ENCODE measurements at places on chromosomes 1 and 21. TPM values are rescaled to one million over a fixed set of nuclear protein-coding genes. Genes with fewer than 3 reads are reported as not detected.

The ZNF683 gene
- not detected for total RNA-seq

The POLR3C gene
- total RNA-seq: 26.6 TPM

The HCN3 gene
- total RNA-seq: 3.3 TPM

- no peak for DNase-seq
These were observed 187.7 kb upstream of the SGIP1 start for GRCh38 chr1:66346057-66346795.

- no peak for DNase-seq
These were observed 84.4 kb upstream of the CXADR start for GRCh38 chr21:17428484-17428869.

- no peak for DNase-seq
These were observed 1.3 kb downstream of the TOR1AIP2 start for GRCh38 chr1:179876300-179876715.

The OR2T33 gene
- total RNA-seq: not detected

DNA sequence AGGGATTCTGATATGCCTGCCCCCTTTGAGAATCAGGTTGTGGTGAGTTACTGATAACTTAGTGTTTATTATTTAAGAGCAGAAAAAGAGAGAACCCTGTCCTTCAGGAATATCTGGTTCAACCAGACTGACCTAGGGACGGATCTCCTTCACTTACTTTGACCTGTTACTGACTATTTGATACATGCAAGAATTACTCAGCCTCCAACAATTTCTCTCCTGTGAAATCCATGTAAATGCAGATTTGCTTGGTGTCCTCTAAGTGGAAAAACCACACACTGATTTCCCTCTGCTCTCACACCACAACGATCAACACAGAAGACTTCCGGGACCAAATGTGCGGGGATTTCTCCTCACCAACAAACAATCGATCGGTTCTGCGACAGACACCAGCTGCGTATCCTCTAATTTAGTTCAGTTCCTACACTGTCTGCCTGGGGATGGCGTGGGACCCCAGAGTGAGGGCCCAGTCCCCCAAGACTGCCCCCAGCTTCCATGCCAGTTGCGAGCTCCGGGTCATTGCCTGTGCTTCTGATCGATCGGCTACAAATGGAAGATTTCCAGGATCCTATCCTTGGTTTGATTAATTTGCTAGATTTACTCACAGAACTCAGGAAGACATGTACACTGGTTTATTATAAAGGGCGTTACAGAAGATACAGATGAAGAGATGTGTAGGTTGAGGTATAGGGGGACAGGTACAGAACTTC lies 51.7 kb downstream of the BACE2 start:
- no peak for DNase-seq

DNA sequence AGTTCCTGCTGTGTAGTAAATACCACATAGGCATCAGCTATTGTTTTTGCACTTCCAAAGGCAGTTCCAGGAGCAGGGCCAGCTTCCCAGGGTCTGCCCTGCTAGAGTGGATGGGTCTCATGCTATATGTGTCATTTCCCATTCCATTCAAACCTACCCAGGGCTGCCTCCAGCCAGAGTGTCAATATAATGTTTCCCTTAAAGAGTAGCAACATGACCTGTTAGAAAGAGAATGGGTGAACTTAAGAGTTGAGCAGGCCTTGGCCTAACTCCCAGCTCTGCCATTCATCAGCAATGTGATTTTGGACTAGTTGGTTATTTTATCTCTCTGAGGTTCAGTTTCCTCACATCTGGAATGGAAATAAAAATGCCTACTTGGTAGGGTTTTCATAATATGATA lies 44.9 kb downstream of the RAB3B start:
- DNase-seq: no peak

Data from mesenteric fat pad (tissue), 1 donor.